ENCODE measurements at places on chromosomes 12 and 14.

GRCh38 chr12:103688376-103689063 lies 101.4 kb downstream of the STAB2 start:
- no peak for DNase-seq

DNA sequence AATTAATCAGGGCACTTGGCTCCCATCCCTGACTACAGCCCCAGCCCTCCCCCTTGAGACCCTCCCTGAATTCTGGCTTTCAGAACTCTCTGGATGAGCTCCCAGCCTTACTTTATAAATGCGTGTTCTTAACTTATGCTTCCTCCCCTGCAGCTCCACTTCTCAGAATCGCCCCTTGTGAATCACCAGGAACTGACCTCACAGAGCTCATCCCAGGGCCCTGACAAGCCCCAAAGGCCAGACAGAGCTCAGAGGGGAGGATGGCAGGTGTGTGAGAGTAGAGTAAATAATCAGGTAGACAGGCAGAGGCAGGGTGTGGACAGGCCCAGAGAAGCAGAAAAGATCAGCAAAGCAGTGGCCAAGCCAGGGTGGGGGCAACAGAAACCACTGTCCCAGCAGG lies 68.2 kb upstream of the FOXN3 start:
- no peak for DNase-seq

- no peak for DNase-seq
Measured at GRCh38 chr12:38120438-38120837, 196.1 kb upstream of the ALG10B start.

DNA sequence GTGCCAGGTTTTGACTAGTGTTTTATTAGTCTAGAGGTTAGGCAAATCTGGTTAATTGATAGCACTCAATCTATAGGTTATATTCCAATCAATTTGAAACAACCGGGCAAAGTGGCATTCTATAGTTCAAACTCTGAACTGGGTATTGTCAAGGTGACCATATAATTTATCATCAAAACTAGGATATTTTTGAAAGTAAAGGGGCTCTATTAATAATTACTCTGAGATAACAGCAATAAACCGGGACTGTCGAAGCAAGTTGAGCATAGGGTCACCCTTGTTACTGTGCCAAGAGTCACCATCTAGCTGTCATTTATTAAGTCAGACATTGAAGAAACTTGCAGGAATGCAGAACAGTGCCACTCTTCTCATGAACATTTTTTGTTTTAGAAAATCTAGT lies 321.2 kb downstream of the RAD51B start:
- DNase-seq, result no peak

GRCh38 chr12:132076711-132077110 lies 67.4 kb downstream of the DDX51 start:
- DNase-seq, result no peak
